ENCODE measurements at places on chromosomes 16 and 17. TPM values are rescaled to one million over a fixed set of nuclear protein-coding genes. Genes with fewer than 3 reads are reported as not detected.

CRYM gene
- not detected for total RNA-seq

- H3K27me3 ChIP-seq = no peaks in the 10 kb centered on the region
- no peak overlapping the region for H3K4me3 ChIP-seq
- H3K27ac ChIP-seq = no peak overlapping the region
Measured at GRCh38 chr17:55717898-55718735, 4.5 kb downstream of the TMEM100 start.

- no peak for DNase-seq
- H3K4me1 ChIP-seq = peaks cover 40% of the 10 kb centered on the region
- H3K27me3 ChIP-seq = no peaks in the 10 kb centered on the region
Measured at GRCh38 chr17:67364847-67365737, 1.3 kb downstream of the PSMD12 start.

DNA sequence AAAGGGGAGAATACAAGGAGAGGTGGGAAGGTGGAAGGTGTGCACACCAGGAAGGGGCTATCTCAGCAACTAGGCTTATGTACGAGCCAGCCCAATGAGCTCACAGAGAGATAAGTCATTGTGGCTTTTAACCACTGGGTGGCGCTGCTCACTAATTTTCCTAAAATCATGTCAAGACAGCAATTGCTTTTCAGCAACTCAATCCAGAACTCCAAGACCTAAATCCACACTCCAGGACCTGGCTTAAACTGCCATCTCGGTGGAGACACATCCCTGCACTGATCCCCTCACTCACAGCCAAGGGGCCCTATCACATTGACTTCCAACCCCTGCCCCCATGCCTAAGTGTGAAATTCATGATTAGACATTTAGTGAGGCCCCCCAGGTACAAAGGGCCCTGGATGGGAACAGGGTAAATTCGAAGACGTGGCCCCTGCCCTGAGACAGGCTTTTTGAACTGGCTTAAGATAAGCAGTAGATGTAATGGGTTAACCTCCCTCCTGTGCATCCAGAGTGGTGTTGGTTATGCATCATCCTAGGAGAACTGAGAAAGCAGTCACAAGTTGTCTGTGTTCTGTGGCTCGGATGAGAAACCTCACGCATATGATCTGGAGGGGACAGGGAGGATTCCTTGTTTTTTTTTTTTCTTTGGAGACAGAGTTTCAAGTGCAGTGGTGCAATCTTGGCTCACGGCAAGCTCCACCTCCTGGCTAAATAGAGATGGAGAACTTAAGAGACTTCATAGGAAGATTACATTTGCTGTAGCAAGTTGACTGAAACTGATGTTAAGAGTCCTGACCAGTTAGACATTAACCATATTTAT is 11.5 kb downstream of the CCL16 start:
- DNase-seq = peak; percentile 11
- no peaks in the 10 kb centered on the region for H3K4me1 ChIP-seq
- no peaks in the 10 kb centered on the region for H3K27me3 ChIP-seq
- H3K27ac ChIP-seq = no peak overlapping the region

DNA sequence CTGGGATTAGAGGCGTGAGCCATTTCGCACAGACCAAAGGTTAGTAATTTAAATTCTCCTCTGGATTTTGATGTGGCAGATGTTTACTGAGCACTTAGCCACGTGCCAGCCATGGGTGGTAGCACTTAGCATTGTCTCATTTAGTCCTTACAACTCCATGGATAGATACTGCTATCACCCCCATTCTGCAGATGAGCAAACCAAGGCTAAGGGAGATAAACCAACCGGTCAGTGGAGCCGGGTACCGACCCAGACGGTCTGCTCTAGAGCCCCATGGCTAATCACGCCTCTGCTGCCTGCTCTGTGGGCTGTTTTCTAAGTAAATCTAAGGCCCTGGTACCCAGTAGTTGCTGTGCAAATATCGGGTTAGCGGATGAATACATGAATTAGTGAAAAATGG is 12.6 kb upstream of the ADGRG1 start:
- H3K36me3 ChIP-seq = no peaks in the 10 kb centered on the region
- H3K27ac ChIP-seq = no peak overlapping the region
- no peaks in the 10 kb centered on the region for H3K27me3 ChIP-seq
- DNase-seq = no peak
- H3K4me1 ChIP-seq = no peaks in the 10 kb centered on the region
- H3K4me3 ChIP-seq = no peak overlapping the region

DOC2B gene
- 4.2 TPM for total RNA-seq

DNA sequence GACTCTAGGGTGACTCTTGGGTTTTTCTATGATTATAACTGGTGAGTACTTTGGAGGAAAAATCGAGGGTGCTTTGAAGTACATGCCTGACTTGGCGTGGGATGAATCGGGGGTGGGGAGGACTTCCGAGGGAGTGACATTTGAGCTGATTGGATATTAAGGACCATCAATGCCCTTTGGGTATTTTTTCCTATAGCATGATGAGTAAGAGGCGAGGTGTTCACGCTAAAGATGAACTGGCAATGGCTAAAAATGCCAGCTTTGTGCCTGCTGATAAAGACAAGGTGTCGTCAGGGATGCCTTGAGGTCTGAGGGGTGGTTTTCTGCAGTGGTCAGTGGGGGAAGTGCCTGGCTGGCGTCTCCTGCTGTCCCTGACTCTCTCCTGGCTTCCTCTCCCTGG is 25.3 kb downstream of the USP43 start:
- no peaks in the 10 kb centered on the region for H3K27me3 ChIP-seq
- H3K4me1 ChIP-seq = no peaks in the 10 kb centered on the region
- DNase-seq = no peak
- no peaks in the 10 kb centered on the region for H3K36me3 ChIP-seq

PRCD gene
- total RNA-seq = 2.4 TPM

GRCh38 chr16:56121156-56121500 is 70.2 kb upstream of the GNAO1 start:
- no peak for DNase-seq
- no peak overlapping the region for H3K4me3 ChIP-seq
- no peak overlapping the region for H3K27ac ChIP-seq
- H3K4me1 ChIP-seq = no peaks in the 10 kb centered on the region
- no peaks in the 10 kb centered on the region for H3K27me3 ChIP-seq
- H3K36me3 ChIP-seq = no peaks in the 10 kb centered on the region

DNA sequence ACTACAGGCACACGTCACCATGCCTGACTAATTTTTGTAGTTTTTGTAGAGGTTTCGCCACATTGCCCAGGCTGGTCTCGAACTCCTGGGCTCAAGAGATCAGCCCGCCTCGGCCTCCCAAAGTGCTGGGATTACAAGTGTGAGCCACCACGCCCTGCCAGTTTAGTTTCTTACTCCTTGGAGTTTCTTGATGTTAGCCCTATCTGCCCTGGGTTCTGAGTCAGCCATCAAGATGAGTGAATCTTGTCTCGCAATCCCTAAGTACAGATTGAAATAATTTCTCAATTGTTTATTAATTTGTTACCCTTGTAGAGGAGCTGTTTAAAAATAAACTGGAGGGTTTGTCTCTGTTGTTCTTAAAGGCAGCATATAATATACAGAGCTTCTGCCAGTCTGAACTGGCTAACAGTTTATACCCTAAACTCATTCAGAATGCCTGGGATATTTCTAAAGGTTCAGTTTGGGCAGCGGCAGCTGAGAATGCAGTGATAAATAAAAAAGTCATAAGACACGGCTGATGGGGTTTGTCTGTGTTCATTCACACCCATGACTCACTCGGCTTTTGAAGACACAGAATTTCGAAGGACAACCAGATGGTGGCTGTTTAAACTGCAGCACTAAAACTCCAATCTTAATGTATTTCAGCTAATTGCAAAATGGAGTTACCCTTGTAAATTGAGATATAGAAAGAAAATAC is 39.6 kb downstream of the GPRC5B start:
- H3K27me3 ChIP-seq = no peaks in the 10 kb centered on the region
- H3K27ac ChIP-seq = no peak overlapping the region
- DNase-seq = no peak
- no peaks in the 10 kb centered on the region for H3K4me1 ChIP-seq
- no peaks in the 10 kb centered on the region for H3K36me3 ChIP-seq

HOXB6 gene
- total RNA-seq = 4.2 TPM

SLC38A10 gene
- total RNA-seq = 83.0 TPM

CPNE7 gene
- total RNA-seq = not detected
